CD4-positive, alpha-beta T cell (primary cell): ENCODE measurements at places on chromosomes 2 and 18.
A peak's percentile ranks its signal among the peaks of the same experiment; 100 is the strongest.

DNA sequence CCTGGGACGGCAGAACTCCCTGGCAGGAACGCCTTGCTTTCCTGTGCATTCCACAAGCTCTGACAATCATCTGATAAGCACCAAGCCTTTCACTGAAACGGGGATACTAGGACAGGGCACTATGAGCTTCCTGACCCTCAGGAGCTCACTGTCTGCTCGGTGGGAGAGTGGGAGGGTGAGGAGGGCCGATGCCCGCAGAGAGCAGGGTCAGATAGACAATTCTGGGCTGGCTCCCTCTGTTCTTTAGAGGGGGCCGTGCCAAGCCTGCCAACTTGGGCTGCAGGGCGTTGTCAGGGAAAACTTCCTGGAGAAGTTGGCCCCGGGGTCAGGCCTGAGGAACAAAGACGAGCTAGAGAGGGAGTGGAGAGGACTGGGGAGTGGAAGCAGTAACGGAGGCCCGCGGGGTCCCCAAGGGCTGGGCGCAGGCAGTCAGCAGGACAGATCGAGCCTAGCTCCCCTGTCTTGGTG lies 82.0 kb downstream of the CTAGE1 start:
- no peak for DNase-seq

DNA sequence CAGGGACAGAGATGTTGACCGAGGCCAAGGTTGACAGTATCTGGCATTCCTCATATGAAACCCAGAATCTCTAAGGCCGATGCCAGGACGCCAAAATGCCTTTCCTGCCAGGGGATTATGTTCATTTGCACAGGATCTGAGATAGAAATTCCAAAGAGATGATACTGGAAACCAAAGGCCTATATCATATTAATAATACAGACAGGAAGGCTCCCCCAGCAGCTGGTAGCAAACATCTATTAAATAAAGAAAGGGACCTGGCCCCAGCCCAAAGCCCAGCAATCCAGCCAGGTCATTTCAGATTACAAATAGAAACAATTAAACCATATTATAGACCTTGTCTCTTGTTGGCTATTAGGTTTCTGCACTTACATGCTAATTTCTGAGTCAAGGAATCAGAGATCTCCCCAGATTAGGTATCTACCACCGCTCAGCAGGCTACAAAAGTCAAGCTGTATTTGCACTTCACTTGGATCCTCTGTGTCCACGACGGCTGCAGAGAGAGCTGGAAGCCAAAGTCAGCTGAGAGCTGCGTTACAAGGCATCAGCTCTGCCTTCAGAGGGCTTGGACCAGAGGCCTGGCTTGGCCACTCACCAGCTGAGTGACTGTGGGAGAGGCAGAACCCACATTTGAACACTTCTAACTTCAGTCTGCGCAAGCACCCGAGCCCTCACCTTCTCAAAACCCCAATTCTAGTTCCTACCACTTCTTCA lies 269.3 kb upstream of the SIX2 start:
- DNase-seq = no peak

GRCh38 chr2:60818272-60818671 lies 62.2 kb downstream of the PAPOLG start:
- peak; percentile 21 for DNase-seq

DNA sequence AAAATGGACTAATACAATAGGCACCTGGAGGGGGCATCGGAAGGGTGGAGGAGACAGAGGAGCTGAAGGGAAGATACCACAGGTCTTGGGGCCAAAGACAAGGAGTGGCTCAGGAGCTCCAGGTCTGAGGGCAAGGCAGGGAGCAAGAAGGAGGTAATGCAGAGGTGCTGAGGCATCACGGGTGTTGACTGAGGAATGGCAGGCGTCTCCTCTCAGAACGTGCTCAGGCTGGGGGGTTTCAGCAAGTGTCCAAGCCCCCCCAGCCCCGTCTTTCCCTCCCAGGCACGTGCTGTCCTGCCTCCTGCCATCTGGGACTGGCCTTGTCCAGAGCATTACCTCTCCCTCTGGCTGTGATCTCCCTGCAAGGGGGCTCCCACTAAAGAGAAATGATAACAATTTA lies 265.4 kb downstream of the DCDC2C start:
- DNase-seq = no peak

- peak; percentile 19 for DNase-seq
Measured at GRCh38 chr2:97761192-97761591, 47.8 kb downstream of the ZAP70 start.

GRCh38 chr2:233565685-233566140 lies 869 bp downstream of the USP40 start:
- DNase-seq = no peak

DNA sequence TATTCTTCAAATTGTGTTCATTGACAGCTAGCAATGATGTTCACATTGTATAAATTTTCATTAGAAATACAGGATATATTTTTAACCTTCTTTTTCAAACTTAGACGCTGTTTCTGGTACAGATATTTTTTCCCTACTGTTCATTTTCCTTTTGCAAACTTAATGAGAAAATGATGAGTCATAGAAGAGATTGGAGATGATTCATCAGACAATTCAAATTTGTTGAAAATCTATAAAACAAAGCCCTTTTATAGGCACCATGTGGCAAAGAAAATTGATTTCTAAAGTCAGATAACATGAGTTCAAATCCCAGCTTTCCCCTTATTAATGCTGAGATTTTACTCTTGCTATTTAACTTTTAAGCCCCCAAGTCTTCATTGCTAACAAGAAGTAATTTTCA lies 728.8 kb upstream of the DDX18 start:
- no peak for DNase-seq

- no peak for DNase-seq
Measured at GRCh38 chr18:9516437-9517064, 41.2 kb downstream of the RALBP1 start.

DNA sequence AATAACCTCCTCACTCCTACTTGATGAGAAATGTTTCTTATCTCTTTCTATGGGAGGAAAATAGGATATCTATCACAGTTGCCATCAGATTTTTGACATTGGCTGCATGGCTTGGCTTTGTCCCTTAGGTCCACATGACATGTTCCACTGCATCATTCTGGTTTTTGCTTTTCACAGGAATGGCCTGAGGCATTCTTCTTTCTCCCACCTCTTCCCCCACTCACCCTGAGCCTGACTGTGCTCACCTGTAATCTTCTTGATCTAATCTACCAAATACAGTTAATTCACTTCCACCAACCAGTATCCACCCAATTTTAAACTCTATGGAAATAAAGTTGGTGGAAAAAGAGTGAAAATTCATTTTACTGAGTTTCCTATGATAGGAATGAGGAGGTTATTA lies 763.5 kb upstream of the CELF4 start:
- DNase-seq = no peak

- no peak for DNase-seq
Measured at GRCh38 chr2:205660521-205661124, 21.7 kb upstream of the NRP2 start.

- no peak for DNase-seq
Measured at GRCh38 chr2:16198166-16198912, 258.0 kb downstream of the MYCN start.

GRCh38 chr2:154713675-154714074 lies 15.2 kb downstream of the KCNJ3 start:
- no peak for DNase-seq

DNA sequence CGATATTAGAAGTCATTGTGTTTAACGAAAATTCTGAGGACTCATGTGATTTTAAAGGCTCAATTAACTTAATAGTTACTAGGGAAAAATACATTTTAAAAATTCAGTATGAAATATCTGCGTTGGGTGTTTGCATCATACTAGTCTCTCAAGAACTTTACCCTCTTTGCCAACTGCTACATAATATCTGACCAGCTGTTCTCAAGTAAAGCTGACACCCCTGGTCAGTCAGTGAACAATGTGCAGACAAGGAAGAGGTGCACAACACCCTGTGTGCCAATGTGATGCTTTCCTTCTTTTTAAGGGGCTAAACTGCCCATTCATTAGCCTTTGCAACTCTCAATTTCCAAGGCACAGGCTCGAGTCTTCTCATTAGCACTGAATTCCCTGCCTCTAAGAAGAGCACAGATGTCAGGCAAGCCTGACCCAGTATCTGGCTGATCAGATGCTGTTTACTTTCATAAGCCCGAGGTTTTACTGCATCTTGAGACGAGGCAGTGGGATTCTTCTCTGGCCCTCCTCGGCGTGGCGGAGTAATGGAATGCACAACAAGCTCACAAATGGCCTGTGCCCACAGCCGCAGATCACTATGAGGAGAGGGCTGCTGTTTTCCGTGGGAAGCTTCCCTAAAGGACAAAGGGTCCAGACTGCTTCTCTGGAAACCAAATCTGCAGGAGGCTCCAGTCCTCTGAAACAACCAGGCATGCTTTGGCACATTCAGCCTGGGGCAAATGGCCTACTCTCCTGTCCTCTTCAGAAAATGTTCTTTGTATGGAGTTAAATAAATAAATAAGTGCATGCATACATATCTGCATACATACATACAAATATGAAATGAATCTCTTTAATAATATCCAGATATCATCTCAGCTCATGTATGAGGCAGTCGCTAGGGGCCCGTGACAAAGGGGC lies 240.3 kb downstream of the ZNF521 start:
- DNase-seq = no peak

DNA sequence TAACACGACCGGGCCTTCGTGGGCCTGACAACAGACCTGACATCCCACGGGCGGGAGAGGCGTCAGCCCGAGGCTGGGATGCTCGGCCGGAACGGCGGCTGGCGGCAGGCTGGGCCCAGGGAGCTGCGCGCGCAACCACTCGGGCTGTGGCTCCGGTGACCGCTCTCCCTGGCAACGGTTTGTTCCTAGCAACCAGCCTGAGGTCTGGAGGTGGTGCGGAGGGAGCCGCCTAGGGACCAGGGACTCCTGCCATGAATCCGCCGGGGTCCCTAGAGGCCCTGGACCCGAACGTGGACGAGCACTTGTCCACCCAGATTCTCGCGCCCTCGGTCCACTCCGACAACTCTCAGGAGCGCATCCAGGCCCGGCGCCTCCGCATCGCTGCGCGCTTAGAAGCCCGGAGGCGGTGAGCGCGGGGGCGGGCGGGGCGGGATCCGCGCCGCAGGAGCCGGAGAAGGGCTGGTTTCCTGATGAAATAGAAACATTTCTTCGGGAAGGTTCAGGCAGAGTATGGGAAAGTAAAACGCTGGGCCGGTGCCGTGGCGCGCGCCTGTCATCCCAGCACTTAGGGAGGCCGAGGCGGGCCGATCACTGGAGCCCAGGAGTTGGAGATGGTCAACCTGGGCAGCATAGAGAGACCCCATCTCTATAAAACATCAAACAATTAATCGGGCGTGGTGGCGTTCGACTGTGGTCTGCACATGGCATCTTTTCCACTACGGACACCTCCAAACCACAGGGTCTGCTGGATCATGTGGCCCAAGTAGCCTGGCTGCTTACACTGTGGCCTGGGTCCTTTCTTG lies at the start of gene DRC1:
DRC1 (plus strand) TSS at position 182 of the 803 bp plus-strand sequence; CDS start at position 252, 70 bp downstream.
- DNase-seq = no peak

- DNase-seq = no peak
Measured at GRCh38 chr2:71725836-71726235, 272.5 kb downstream of the DYSF start.

DNA sequence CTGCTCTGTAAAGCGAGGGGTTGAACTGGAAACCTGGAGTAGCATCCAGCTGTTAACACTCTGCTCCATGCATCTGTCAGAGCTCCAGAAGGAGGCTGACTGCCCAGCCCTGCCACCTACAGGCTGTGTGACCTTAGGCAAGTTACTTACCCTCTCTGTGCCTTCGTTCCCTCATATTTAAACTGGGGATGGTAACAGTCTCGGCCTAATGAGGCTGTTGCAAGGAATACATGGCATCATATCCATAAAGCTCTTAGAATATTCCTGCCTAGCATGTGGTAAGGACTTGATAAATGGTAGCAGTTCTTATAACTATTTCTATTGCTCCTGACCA lies 80.6 kb downstream of the LRRFIP1 start:
- DNase-seq = no peak

- DNase-seq = no peak
Measured at GRCh38 chr2:8078705-8079104, 603.2 kb upstream of the ID2 start.

DNA sequence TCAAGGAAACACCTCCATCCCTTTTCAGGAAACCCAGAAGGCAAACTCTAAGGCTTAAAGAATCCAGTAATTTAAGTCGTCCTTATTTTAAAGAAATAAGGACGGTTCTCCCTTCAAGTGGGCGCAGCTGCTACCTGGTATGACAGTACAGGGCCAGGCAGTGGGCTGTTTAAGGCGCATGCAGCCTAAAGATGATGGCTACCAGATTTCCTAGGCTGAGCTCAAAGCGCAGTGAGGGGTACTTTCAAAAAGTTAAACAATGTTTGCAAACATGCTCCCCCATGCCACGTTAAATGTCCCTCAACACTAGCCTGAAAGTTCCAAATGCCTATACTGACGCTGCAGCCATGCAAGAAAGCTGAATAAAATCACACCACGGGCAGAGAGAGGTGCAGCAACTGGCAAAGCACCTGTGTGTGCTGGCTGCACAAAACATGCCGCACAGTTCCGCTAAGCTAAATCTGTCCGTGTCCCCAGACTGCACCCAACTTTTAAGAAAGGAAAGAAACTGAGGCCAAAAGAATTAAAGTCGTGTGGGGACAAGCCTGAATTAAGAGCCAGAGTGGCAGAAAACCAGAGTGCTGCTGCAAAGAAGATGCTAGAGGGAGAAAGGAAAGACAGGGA lies 583 bp downstream of the HIBCH start:
- DNase-seq = no peak

DNA sequence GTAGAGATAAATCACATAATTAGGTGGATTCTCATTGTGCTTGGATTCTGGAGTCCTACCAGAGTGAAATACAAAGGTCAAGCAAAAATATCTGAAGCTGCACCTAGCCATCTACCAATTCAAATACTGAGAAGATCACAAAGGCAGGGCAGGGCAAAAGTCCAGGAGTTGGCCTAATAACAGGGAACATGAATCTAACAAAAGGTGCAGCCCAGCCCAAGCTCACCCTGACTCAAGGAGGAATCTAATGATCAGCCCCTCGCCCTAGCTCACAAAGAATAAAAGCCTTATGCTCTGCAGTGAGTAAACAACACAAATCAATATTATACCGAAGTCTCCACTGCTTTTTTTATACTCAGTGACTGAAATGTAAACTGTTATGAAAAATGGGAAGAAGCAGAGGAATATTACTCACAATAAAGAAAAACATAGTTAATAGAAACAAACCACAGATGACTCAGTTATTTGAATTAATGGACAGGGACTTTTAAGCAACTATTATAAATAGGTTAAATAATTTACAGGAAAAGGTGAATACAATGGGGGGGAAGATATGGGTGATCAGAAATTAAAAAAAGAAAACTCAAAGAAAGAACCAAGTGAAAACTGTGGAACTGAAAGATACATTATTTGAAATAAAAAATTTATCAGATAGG lies 49.5 kb downstream of the ANTXR1 start:
- DNase-seq = no peak

DNA sequence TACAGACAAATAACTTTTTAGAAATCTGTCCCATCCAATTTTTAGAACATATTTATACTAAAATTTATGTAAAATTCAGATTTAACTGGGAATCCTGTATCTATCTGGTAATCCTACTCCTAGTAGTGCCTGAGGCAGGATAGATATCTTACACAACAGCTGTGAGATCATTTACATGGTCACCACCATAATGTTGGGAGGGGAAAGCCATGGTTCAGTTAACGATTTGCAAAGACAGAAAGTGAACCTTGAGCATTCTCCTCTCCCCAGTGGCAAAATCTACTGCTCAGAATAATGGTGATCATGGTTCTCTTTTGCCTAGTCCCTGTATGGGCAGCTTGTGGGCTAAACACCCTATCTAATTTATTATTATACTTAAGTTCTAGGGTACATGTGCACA lies 7.7 kb upstream of the TMEM247 start:
- DNase-seq = no peak
